ENCODE measurements at places on chromosomes 2 and 18.

DNA sequence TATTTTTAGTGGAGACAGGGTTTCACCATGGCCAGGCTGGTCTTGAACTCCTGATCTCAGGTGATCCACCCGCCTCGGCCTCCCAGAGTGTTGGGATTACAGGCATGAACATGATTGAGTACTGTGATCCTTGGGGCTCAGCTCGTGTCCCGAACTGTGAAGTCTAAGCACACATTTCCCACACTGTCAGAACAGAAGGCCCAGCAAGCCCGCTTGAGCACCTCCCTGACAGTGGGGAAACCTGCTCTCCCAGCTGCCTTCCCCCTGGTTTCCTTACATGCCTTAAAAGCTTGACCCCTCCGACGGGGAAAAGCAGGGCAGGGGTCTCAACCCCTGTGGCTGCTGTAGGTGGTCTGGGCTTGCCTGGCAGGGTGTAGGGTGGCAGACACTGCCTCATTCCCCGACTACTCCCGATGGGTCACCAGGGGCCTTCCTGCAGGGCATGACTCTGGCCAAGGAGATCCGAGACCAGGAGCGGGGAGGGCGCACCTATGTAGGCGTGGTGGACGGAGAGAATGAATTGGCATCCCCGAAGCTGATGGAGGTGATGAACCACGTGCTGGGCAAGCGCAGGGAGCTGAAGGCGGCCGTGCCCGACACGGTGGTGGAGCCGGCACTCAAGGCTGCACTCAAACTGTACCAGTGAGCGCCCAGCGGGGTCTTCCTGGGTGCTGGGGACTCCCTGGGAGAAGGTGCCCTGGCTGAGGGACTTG is 10.1 kb downstream of the VIL1 start:
- no peak for DNase-seq

DNA sequence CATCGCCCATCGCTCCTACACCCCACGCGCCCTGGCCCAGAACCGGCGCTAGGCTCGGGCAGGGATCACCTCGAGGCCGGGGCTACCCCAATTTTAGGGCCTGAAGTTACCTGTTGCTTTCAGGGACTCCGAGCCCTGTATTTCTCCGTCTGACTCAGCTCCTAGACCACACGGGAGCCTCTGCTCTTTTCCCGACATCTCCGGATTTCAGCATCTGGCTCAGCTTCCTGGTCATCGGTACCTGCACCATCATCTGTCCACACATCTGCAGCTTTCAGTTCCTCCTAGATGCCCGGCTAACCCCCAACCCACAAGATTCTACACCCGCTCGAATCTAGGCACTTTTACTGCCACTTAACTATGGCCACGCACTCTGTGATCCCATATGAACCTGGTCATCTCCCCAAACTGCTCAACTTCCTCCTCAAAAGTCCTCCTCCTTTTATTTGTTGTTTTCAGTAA is 12.1 kb upstream of the HMSD start:
- DNase-seq = no peak

- no peak for DNase-seq
Observed at GRCh38 chr18:47771922-47772321, 158.5 kb downstream of the SMAD2 start.

DNA sequence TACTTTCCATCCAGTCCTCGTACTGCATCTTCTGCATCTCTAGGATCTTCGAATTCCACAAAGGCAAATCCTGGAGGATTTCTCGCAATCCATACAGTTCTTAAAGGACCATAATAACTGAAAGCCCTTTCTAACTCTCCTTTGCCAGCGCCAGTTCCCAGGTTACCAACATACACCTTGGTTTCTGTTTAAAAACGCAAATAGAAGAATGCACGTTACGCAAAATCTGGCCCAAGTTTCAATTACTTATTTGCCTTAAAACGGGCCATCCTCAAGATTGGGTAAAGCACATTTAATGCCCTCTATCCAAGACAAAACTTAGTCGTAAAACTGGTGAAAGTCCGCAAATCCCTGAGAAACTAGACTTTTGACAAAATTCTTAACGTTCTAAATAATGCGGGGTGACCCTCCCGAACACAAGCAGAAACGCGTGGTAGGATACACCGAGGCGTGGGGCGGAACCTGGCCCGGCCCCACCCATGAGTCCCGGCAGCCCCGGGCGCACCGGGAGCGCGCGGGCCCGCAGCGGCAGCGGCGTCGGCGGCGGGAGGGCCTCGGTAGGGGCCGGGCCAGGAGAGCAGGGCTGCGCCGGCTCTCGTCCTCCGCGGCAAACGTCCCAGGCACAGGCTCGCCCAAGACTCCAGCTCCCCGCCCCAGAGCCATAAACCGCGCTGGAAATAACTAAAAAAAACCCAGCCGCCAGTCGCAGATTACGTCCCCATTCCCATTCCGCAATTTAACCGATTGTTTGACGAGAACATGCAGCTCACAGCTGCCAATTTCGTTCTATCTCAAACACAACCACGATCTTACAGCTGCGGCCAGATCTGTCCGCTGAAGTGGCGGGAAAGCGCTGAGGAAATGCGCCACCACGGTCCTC is 910 bp downstream of the SRSF7 start:
- no peak for DNase-seq

DNA sequence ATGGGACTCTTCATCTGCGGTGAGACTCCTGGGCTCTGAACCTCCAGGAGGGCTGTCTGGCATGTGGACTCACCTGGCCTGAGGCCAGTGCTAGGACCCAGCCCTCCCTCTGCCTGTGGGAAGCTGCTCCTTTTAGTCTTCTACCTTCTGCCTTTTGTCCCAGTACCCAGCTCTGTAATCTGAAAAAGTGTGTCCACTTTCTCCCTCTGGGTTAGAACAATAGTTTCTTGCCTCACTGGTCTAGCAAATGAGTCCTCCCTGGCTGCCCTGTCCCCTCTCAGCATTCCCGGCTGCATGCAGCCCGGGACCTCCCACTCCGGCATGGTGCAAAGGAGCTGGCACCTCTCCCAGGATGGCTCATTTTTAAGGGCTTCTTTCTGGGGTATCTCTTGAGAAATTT is 25.9 kb downstream of the GKN2 start:
- DNase-seq = no peak

DNA sequence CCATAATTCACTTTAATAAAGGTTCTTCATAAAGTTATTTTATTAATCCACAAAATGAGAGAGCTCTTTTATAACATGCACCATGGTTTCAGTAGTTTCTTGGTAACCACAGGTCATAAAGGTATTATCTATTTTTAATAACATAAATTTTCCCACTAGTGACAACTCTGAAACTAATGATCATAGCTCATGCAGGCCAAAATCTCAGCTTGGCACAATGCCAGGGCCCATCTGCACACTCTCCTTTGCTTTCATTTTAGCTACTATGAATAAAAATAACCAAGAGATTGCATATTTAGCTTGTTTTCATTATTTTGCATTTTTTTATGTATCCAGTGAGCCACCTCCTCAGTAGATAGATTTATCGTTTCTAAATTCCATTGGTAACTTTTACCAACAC is 691.8 kb upstream of the CHAC2 start:
- DNase-seq = no peak

GRCh38 chr2:46461011-46461674 is 18.2 kb upstream of the TMEM247 start:
- no peak for DNase-seq

- DNase-seq = no peak
Observed at GRCh38 chr2:107694667-107695066, 132.0 kb upstream of the RGPD4 start.

- no peak for DNase-seq
Observed at GRCh38 chr2:215413484-215413777, 22.4 kb downstream of the FN1 start.

DNA sequence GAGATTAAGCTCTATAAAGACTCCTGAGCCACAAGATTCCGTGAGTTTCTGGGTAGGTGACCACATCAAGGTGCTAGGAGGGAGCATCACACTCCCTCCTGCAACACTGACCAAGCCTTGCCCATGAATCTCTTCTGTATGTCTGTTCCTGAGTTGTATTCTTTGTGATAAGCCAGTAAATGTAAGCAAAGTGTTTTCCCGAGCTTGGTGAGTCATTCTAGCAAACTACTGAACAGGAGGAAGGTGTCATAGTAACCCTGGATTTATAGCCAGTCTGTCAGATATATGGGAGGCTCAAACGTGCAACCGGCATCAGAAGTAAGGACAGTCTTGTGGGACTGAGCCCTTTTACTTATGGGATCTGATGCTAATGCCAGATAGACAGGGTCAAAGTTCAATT is 346.1 kb upstream of the KYNU start:
- DNase-seq = no peak

DNA sequence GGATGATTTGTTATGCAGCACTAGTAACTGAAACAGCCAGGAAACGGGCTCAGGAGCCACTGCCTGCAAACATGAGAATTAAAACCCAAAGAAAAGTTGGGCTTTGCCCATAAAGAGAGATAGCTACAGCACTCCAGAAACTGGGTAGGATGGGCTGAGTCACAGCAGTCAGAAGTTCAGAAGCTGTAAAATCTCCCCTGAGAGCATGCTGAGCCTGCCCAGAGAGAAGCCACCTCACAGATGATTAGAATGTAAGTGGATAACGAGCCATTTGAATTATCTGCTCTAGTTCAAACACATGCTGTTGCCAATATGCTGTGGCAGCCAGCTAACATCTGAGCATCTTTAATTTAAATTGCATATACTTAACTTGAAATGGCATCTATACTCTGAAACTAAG is 388.1 kb upstream of the ACVR2A start:
- no peak for DNase-seq

DNA sequence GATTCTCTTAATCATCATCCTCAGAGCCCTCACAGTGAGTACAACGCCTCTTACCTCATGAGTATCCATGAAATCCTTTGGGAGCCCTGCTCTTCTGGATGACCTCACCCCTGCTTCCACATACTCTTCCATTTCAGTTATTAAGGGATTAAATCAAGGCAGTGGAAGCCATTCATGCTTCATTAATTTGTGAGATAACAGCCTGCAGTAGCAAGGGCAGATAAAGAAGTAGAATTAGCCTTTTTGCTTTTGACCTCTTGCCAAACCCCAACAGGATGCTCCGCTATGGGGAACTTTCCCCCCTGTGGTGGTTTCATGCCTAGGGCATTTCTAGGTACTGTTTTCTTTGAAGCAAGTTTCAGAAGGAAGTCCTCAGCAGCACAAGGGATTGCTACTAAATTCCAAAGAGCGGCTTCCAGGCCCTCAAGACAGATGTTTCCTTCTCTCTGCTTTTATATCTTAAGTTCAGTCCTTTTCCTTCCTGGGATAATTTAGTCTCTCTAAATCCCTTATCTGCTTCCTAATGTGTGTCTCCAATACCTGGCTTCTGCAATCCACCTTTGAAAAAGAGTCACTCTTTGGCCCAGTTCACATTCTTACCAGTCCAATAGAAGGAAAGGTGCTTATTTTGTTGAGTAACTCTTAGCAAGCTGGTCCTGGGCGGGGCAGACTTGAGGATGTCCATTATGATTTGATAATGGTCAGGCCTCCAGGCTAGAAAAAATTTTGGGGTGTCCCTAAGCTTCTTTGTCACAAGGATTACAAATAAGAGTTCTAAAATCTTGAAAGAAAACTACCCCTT is 76.9 kb downstream of the MYO1B start:
- no peak for DNase-seq

DNA sequence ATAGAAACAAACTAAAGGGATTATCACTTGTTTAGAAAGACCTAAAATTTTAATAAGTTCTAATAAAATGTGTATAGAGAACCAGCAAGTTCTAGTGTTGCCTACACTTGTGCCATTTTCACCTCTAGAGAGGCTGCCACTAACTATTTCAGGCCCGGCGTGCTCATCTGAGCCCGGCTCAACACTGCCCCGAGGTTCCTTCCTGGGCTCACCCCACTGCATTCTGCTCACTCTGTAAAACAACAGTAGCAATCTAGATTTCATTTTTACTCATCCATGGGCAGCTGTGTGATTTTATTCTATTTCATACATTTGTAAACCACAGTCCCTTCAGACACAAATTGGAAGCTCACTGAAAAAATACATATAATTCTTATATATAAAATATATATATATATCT is 253.2 kb downstream of the L3MBTL4 start:
- no peak for DNase-seq

GRCh38 chr2:128284841-128285240 is 33.8 kb downstream of the HS6ST1 start:
- DNase-seq = no peak

- DNase-seq = no peak
Observed at GRCh38 chr2:222465746-222466145, 41.4 kb downstream of the SGPP2 start.

GRCh38 chr2:234313558-234313957 is 183.3 kb downstream of the ARL4C start:
- no peak for DNase-seq

DNA sequence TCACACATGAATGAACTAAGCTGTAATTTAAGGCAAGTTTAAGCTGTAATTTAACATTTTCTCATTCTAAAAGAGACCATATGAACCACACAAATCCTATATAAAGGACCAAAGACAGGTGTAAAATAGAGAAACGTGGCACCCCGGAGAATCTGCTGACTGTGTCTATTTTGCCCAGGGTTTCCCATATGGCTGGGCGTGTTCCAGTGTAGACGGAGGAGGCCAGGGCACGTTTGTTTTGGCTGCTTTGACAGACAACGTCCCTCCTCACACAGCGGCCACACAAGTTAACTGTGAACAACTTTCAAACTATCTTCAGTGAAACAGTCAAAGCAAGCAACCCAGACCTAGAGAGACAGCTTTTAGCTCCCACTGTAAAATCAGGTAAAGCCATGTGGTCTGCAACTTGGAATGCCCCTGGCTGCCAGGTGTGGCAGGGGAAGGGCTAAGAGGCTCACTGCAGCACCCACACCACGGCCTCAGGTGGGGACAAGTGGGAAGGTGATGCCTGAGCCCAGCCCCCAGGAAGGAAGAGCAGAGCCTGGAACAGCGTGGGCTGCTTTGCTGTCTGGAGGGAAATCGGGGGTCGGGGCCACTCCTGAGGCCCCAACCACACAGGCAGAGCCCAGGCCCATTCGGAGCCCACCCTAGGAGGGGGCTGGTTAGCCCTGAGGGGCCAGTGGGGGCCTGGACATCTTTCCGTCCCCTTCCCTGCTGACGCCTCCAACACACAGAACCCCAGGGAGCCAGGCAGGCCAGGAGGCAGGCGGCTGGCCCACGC is 40.7 kb downstream of the SLC66A2 start:
- no peak for DNase-seq

- DNase-seq = no peak
Observed at GRCh38 chr18:61595615-61596251, 262.5 kb downstream of the CDH20 start.

DNA sequence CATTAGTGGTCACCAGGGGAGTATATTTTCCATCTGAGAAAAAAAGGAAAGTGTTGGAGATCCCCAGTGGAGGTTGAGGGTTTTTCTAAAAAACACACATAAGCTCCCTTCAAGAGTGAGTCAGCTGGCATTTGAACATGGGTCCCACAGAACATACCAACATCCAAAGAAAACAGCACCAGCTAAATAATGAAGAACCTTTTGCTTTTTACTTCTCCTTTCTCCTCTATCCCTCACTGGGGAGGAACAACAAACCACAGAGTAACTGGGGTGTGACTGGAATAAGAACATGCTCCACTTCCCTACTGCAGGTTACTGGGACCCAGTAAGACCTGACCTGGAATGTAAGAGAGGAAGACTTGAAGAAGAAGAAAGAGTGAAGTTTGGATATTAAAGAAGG is 56.5 kb upstream of the RAPH1 start:
- no peak for DNase-seq
